ENCODE measurements at places on chromosomes 1 and 21.

DNA sequence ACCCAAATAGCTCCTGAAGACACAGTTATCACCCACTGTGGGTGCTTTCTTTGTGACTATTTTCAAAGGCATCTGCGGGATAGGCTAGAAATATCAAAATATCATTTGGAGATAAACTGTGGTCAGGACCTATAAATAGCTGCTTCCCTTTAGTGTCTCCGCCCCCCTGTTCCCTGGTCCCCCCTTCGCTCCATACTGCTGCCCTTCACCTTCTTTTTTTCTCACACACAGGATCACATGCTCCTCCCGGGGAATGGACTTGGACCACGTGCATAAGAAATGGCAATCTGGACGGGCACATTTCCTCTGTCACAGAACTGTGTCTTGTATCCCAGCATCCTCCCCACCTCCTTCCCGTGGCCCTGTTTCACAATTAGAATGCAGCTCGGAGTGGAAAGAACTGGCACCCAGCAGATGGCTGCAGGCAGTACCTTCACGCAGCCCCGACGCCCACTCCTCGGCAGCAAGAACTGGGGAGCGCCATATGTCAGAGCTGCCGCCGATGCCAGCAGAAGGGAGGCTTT lies 68.8 kb upstream of the SSX2IP start:
- DNase-seq = no peak

DNA sequence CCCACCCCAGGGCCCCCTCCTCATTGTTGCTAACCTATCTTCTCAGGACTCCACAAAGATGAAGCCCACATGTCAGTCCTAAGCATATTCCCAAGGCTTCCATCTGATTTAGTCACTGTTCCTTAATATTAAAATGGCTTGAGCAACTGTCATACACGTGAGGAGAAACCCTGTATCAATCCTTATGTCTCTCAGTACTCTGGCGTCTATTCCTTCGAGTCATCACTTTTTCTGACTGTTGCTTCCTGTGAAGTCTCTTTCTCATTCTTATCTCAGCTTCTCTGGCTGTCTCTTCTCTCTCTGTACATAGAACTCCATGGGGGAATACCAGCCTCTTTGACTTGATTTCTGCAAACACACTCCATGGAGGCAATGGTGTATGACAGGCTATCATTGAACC lies 98.4 kb downstream of the C4BPA start:
- no peak for DNase-seq

DNA sequence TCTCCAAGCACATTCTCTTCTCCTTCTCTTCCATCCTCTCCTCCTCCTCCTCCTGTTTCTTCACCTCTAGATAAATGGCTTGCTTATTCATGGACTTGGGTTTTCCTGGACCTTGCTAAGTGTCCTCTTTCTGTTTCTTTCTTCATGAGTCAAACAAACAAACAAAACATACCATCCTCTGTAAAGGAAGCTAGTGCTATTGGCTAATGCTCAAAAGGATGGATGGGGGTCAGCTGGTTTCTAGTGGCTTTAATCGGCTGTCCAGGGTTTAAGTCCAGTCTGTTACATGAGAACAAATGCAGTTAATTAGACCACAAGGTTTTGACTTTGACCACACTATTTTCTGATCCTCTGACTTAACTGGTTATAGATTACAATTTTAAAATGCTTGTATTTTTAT lies 83.8 kb upstream of the TSPAN2 start:
- no peak for DNase-seq

DNA sequence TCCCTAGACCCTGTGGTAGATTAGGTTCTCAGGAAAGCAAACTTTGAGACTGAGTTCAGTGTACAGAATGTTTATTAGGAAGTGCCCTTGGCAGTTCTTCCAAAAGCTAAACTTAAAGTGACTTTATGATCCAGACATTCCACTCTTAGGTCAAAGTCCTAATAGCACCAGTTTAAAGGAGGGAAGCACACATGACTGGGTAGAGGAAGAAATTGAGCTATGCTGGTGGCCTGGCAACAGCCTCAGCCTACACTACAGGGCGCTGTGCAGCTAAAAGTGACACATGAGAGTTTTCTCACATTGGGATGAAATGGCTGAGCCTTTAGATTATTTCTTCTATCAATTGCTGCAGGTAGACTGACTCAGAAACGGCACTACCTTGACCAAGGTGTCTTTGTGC lies 280.4 kb downstream of the BRINP2 start:
- no peak for DNase-seq

GRCh38 chr21:42711667-42712066 lies 58.2 kb downstream of the PDE9A start:
- no peak for DNase-seq

DNA sequence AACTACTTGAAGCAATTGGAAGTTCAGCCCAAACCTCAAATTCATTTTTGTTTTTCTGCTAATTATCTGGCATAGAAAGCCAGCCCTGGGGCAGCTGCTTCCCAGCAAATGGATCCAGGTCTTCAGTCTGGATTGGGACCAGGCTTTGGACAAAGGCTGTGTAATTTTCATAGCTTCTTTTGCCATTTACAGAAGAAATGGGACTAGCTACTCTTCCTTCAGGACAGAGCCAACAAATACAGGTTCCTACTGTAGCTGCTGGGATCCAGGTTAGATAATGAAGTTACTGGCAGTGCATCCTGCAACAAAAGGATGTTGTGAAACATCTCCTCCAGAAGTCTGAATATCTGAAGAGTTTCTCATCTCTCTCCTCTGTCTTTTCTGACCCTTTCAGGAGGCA lies 171.5 kb upstream of the CAMK1G start:
- DNase-seq = no peak

DNA sequence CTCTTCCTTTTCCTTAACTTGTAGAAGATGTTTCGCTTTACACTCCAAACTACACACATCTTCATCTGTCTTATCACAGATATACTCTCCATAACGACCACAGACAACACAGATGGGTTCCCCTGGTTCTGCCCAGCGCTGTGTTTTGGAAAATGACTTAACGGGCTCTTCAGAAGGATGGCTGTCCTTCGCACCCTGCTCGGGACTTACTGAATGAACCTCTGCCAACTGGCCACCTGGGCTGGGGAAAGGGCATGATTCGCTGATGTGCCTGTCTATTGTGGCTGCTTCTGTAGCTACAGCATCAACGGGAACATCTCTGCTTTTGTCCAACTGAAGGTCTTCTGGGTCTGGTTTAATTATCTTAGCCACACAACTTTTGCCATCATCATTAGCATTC lies 3.4 kb downstream of the DDX59 start:
- DNase-seq = no peak

DNA sequence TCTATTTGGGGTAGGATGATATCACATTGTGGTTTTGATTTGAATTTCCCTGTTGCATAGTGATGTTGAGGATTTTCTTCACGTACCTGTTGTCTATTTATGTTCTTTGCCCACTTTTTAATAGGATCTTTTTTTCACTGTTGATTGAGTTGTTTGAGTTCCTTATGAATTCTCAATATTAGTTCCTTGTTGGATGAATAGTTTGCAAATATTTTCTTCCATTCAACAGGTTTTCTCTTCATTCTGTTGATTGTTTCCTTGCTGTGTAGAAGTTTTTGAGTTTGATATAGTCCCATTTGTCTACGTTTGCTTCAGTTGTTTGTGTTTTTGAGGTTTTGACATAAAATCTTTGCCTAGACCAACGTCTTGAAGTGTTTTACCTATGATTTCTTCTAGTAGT lies 369.5 kb upstream of the CAMK1G start:
- no peak for DNase-seq

DNA sequence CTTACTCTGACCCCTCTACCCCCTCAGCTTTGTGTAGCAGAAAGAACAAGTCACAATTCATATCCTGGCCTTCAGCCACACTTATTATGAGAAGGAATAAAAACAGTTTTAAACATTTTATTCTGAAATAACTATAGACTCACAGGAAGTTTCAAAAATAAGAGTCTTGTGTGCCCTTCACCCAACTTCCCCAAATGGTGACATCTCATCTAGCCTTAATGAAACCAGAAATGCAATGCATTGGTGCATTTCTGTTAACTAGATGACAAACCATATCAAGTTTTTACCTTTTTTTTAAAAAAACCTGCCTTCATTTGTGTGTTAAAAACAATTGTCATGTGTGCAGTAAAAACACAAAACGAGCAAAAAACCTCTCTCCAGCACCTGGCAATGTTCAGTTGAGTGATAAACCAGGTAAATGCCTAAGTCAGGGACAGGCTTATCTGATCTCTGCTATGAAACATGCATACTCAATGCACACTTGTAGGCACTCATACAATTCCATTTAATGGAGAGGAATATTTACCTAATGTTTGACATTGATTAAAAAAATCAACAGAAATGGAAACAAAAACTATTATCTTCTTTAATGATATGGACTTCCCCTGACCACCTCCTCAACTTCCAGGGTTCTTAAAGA lies 51.5 kb downstream of the SH3BGR start:
- DNase-seq = no peak

DNA sequence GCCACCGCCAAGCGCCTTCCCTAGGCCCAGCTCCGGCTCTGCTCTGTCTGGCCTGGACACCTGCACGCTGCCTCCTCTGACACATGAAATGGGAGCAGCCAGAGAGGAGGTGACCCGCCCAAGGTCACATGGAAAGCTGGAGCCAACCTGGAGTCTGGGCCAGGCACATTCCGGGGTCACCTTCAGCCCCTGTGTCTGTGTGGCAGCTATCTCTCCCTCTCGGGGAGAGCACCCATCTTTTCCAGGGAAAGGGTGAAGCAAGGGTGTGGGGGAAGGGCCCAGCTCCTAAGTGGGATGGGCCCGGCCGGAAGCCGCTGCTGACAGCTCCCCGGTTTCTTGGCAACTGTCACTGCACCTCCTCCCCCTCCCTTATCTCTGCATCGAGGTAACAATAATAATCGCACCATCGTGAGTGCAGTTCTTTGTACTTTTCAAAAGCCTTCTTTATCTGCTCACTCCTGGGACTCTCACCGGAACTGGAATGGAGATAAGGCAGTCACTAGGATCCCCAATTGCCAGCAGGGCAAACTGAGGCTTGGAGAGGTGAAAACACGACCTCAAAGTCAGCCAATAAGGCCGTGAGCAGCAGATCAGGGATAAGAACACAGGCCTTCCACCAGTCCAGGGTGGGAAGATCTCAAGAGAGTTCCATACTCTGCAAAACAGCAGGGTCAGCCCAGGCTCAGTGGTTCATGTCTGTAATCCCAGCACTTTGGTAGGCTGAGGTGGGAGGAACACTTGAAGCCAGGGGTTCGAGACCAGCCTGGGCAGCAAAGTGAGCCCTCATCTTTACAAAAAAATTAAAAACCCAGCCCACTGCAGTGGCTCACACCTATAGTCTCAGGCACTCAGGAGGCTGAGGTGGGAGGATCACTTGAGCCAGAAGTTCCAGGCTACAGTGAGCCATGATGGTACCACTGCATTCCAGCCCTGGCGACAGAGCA lies 36.9 kb downstream of the RAP1GAP start:
- DNase-seq = peak; percentile 57

DNA sequence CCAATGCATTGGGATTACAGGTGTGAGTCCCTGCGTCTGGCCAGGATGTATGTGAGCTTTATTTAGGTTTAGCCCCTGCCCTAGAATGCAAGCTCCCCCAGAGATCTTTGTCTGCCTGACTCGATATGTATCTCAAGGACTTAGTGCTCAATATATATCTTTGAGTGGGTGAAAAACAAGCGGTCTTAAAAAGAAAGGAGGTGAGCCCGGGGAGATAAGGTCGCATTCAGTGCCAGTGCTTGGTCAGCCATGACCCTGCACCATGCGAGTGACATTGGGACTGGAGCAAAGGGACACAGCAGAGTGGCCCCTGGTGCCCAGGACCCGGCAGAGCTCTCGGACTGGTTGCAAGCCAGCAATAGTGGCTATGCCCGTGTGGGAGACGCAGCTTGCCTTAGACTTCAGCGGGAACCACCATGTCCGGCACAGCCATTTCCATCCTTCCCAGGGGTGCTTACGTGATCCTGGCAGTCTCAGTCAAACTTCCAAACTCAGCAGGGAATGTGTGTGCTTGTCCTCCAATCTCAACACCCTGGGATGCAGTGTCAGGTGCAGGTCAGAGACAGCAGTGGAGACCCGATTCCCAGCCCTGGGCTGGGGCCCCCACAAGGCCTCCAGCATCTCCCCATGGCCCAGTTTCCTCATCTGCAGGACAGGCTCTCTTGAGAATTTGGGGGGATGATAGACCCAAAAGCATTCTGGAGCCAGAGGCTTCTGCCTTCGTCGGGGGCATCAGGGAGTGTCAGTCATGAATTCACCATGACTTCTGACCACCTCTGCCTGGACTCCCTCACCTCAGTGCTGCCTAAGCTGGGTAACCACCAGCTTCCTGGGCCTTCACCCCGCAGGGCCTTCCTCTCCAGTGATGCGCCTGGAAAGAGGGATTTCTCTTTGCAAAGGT lies 1.8 kb downstream of the MX2 start:
- no peak for DNase-seq

DNA sequence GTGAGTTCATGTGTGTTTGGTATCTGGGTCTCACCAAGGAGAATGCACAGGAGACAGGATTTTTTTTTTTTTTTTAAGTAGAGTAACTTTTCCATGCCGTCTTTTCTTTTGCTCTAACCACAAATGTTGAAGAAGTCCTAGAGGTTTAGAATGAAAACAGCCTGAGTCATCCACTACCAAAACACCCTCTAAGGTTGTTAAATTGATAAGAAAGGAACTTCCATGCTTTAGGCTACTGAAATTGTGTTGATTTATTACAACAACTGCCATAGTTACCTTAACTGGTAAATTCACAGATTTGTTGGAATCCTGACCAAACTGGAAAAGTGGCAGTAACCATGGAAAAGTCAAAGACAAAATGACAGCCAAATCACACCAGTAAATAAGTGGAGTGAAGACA lies 375.6 kb downstream of the AMY1C start:
- DNase-seq = no peak

- DNase-seq = no peak
Measured at GRCh38 chr1:50667272-50667671, 244.0 kb upstream of the DMRTA2 start.

DNA sequence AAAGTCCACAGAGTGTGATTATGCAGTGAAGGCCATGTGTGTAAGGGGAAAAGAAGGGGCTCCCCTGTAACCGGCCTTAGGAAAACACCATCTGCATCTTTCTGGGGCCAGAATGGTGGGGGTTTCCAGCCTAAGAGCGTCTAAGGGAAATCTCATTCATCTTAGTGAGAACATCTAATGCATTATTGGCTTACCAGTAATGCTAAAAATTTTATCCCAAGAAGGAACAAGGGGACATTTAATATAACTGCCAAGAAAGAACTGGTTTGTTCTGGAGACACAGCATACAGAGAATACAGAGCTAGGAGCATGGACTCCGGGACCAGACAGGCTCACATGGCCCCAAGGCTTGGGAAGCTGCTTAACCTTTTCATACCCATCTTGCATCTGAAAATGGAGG lies 58.3 kb upstream of the DSCAM start:
- DNase-seq = no peak
